Activated T-cell treated with anti-CD3 and anti-CD28 coated beads, Interleukin-2, amount 50 U/mL, for 48 hours (primary cell): ENCODE measurements at places on chromosomes 5 and 9.

GRCh38 chr5:66633754-66634153 is 37.6 kb downstream of the MAST4 start:
- no peak for DNase-seq

GRCh38 chr9:134173127-134174072 is 9.0 kb upstream of the RNU6ATAC start:
- no peak for DNase-seq

GRCh38 chr5:128053291-128053954 is 30.1 kb upstream of the SLC12A2 start:
- no peak for DNase-seq

DNA sequence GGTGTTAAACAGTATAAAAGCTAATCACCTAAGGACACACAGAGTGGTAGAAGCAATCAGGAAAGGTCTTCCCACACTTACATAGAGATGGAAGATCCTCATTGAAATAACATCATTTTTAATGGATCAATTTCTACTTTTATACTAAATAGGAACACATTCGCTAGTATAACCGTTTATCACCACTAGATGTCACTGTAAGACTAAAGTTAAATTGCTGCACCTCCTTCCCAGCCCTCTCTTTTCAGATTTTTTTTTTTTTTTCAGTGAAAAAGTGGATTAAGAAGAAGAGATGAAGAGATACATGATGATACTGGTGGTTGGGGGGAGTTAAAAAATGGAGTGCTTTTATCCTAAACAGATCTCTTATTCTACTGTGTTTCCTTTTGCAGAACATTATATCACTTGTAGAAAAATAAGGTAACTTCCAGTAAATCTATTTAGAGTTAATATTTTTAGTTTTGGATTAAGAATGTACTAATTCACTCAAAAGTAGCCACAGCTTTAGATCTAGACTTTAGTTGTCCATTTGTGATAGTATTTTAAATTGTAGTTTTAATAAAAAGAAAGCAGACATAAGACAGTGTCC is 116.9 kb upstream of the ARRDC3 start:
- DNase-seq, result no peak

GRCh38 chr5:113663879-113664541 is 150.5 kb downstream of the YTHDC2 start:
- DNase-seq, result peak; percentile 49

GRCh38 chr9:112789891-112790774 is 39.6 kb downstream of the SNX30 start:
- no peak for DNase-seq

DNA sequence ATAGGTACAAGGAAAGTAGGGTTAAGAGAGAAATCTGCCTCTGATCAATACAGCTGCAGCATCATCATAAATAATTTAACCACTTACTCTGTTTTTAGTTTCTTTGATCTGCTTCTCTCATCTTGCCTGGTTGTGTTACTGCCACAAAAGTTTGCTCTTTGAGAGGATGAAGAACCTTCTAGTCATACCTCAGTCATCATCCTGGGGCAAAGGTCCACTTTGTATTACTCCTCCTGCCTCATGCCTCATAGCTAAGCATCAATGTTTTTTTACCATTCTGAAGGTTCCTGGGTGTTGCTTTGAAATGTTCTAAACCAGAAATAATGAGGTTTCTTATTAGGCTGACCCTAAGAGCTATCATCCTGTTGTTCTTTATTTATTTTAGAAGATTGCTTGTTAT is 17.1 kb upstream of the TRIM36 start:
- DNase-seq, result no peak

- no peak for DNase-seq
These were observed 351.9 kb downstream of the GLIS3 start for GRCh38 chr9:3947859-3948438.

- DNase-seq, result no peak
These were observed 139.9 kb downstream of the ZNF608 start for GRCh38 chr5:124606543-124606942.

DNA sequence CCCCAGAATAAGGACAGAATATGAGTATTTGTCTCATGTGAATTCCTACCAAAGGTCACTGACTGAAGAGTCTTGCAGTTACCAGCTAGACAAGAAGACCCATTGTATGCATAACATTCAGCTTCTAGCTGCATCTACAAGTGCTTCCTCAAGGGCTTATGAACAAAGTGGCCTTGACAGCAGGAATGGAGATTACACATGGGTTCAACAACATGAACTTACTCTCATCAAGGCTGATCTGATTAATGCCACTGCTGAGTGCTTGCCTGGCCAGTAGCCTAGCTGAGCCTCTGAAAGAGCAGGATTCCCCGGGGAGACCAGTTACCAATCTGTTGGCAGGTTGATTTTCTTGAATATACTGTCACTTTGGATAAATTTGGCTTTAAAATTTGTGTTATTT is 76.7 kb upstream of the CHD1 start:
- DNase-seq, result no peak

- peak; percentile 80 for DNase-seq
These were observed at the start of gene GPR150 for GRCh38 chr5:95620030-95620869. Gene GPR150 (plus strand): TSS chr5:95620087. CDS start chr5:95620276, 189 bp downstream.

DNA sequence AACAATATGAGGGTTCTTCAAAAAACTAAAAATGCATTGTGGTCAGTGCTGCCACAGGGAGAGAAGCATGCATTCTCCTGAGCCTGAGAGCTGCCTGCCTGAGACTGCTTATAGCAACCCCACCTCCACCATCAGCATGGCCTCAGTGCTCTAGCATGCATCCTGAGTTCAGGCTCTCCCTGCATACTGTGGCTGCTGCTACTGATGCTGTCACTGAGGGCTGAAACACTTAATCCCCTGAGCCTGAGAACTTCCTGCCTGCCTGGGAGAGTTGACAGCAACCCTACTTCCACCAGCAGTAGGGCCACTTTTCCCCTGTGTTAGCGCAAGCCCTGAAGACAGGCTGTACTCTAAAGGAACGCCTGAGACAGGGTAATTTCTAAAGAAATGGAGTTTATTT is 206.0 kb downstream of the FBXO4 start:
- no peak for DNase-seq

- DNase-seq, result no peak
These were observed 96.5 kb downstream of the SPOCK1 start for GRCh38 chr5:137402436-137403187.

DNA sequence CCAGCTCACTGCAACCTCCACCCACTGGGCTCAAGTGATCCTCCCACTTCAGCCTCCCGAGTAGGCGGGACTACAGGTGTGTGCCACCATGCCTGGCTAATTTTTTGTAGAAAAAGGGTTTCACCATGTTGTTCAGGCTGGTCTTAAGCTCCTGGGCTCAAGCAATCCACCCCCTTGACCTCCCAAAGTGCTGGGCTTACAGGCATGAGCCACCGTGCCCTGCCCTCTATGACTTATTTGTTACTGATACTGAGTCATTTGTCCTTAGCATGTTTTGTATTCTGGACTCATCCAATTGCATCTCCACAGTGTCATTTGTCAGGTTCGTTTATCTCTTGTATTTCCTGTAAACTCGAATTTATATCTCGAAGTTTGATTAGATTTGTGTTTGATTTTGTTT is 2.7 kb upstream of the ITK start:
- peak; percentile 58 for DNase-seq

DNA sequence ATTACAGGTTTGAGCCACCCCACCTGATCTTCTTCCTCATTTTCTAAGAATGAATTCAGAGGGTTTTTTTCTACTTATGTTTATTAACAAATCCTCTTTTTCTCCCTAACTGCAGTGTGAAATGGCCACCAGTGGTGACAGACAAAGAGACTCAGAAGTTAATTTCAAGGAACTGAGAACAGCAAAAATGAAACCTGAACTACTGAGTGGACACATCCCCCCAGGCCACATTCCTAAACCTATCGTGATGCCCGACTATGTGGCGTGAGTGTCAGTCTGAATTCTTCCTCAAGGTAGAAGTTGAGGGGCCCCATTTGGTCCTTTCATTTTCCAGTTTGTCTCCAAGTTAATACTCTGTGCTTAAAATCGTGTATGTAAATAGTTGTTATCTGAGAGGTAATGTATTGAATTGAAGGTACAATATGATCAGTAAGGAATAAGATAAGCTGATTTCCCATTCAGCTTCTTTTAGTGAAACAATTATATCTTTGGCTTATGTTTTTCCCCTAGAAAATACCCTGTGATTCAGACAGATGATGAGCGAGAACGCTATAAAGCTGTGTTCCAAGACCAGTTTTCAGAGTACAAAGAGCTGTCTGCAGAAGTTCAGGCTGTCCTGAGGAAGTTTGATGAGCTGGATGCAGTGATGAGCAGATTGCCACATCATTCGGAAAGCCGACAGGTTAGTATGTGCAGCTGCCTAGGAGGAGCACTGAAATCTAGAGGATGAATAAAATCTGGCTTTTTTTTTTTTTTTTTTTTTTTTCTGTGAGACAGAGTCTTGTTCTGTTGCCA is 17.7 kb downstream of the MARVELD2 start:
- no peak for DNase-seq

DNA sequence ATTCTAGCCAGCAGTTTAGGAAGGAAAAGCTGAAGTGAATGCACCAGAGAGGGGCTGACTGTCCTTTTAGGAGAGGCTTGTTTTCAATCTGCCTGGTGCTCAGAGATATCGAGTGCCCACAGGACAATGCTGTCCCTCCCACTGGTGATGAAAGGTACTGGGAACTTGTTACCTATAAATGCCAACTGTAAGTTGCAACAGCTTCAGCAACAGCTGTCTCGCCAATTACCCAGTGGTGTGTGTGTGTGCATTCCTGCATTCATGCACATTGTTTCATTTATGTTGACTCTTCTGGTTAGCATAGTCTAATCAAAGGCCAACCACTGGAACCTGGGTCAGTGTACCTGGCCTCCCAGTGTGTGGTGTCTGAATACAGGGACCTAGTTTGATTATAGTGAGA is 161.1 kb downstream of the CSNK1G3 start:
- DNase-seq, result no peak

GRCh38 chr5:76679231-76679630 is 36.7 kb upstream of the F2R start:
- DNase-seq, result no peak

DNA sequence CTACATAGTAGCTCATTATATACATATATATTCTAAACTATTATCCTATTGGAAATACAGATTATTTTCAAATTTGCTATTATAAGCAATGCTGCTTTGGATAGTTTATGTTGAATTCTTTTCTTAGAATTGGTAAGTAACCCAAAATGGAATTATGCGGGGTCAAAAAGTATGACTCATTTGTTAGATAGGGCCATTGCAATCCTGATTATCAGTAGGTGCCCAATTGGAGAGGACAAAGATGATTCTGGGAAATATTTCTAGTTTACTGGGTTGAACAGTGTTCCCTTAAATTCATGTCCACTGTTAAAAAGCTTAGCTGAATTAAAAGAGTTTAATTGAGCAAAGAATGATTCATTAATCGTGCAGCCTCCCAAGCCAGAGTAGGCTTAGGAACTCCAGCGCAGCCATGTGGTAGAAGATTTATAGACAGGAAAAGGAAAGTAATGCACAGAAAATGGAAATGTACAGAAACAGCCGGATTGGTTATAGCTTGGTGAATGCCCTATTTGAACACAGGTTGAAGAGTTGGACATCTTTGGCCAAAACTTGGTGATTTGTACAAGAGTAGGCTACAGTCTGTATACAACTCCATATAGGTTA is 81.8 kb downstream of the GDNF start:
- DNase-seq, result no peak

- no peak for DNase-seq
These were observed 84.7 kb downstream of the NR3C1 start for GRCh38 chr5:143318833-143319232.

- peak; percentile 87 for DNase-seq
These were observed 15.1 kb downstream of the GPSM1 start for GRCh38 chr9:136342181-136343120.

DNA sequence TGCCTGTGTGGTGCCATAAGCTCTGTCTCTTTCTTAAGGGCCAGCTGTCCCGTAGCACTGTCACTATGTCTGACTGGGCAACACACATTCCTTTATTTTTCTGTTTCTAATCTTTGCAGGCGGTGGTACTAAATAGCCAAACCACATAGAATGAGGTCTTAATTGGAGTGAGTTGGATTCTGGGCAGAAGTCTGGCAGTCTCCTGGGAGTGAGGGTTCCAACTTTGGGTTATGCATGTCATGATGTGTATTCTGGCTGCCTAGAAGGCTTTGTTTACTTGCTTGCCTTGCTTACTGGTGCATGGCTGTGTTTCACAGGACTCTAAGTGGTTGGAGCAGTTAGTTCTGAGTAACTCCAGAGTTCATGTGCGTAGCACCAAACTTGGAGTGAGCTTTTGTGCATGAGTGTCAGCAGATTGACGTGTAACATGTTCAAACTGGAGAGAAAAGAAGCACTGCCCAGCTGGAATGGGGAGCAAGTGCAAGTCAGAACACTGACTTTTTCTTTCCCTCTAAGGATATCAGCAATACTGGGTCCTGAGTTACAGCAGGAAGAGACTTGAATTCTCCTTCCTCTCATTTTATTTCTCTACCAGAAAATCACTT is 185.8 kb downstream of the PCSK1 start:
- DNase-seq, result no peak

- DNase-seq, result no peak
These were observed 283.9 kb downstream of the AOPEP start for GRCh38 chr9:95010431-95010838.

GRCh38 chr5:132267931-132268768 is 10.7 kb downstream of the PDLIM4 start:
- DNase-seq, result no peak

GRCh38 chr5:66741394-66741793 is 145.2 kb downstream of the MAST4 start:
- DNase-seq, result no peak

GRCh38 chr5:31936683-31937082 is 237.4 kb downstream of the GOLPH3 start:
- DNase-seq, result no peak

DNA sequence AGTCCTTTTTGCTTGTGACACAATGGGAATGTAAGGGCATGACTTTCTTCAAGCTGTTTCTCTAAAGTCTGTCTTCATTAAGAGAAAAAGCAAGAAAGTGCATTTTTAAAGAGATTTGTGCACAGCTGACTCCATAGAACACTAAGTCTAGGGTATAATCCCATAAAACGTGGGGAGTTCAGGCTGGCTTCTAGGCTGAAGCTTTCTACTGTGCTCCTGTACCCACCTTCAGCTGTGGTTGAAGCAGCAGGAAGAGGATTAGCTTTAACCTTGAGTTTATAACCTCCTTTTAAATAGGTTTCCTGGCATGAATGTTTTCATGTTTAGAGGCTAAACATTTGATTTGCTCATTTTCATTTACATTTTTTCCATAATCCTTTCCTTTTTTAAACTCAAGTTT is 126.4 kb downstream of the HACD4 start:
- no peak for DNase-seq

DNA sequence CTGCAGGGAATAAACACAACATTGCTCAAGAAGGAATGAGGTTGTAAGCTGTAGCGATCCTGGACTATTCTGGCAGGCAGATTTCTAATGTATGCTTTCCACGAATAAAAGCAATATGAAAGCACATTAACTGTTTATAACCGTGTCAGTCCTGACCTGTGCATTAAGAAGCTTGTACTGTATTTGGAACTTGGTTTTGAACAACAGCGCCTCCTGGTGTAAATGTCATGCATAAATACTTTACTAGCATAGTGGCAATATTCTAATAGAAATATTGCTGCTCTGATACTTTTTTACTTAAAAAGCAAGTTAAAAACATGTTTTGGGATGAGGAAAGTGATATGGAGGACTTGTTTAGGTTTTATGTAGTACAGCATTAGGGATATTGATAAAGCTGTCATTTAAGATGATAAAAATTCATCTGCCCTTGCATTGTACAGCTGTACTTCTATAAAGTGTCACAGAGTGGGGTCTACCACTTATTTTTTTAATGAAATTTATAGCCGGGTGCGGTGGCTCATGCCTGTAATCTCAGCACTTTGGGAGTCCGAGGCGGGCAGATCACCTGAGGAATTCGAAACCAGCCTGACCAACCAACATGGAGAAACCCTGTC is 70.7 kb upstream of the GNE start:
- DNase-seq, result no peak

GRCh38 chr9:93225417-93225816 is 41.5 kb downstream of the WNK2 start:
- DNase-seq, result no peak
